Kidney glomerular epithelial cell (primary cell): ENCODE measurements at places on chromosomes 11 and 22.

DNA sequence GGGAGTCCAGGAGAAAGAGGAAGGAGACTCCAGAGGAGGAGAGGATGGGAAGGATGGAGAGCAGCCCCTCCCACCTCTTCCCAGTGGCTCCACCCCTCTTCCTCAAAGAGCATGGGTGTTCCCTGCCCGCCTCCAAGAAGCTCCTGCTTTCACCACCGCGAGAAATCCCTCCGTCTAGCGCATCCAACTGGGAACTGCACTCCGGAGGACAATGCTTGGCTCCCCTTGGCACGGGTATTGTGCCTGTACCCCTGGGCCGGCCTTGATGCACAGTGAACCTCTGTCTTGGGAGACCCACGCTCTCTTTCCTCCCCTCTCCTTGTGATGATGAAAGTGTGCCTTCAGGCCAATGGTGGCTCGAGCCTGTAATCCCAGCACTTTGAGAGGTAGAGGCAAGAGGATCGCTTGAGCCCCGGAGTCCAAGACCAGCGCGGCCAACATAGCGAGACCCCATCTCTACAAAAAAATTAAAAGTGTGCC lies 14.9 kb upstream of the ADA2 start:
- no peak for DNase-seq

DNA sequence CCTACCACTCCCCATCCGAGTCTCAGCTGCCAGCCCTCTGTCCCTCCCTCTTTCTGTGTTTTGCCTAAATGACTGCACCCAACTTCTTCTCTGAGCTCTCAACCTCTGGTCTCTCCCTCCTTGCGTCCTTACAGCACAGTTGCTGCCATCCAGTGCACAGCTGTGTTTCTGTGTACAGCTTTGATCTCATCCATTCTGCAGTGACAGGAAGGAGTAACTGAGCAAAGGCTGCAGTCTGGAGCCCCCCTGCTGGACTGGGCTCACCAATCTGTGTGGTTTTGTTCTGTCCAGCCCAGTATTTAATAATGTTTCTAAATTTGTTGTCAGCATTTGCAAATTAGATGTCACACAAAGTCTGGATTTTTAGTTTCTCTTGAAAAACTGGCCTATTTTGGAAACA lies 43.8 kb downstream of the PRR5L start:
- DNase-seq, result no peak

DNA sequence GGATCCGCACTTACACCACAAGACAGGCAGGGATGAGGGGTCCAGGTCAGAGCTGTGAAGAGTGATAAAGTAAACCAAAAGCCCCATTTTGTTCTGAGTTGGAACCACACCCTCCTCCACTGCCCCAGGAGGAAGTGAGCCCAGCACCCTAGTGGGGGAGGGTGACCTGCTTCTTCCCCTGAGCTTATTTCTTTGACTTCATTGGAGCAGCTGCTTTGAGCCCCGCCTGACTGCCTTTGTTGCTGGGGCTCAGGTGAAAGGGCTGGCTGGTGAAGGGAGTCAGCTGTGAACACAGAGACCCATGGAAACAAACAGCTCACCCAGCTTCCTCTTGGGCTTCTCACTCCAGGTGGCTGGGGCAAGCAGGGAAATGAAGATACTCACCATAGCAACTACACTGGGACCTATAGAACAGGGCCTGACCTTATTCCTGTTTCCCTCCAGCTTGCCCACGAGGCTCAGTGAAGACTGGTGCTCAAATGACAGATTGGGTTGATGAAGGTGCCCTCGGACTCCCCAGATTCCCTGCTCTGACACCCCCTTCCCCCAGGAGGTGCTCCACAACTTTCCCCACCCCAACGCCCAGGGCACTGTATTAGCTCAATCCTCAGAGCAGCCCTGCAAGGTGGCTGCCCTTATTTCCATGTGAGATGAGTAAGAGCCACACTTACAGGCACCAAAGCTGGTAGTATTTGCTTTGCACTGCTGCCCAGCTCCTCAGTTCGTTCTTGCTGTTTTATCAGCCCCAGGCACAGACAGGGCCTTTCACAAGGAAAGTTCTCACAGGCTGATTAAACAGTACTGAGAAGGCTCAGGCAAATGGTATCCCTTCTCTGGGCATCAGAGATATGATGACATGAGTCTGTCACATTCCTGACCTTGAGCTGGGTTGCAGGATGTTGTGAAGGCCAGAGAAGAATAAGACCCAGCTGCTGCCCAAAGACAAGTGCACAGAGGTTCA lies 2.4 kb downstream of the UCP2 start:
- DNase-seq, result no peak

DNA sequence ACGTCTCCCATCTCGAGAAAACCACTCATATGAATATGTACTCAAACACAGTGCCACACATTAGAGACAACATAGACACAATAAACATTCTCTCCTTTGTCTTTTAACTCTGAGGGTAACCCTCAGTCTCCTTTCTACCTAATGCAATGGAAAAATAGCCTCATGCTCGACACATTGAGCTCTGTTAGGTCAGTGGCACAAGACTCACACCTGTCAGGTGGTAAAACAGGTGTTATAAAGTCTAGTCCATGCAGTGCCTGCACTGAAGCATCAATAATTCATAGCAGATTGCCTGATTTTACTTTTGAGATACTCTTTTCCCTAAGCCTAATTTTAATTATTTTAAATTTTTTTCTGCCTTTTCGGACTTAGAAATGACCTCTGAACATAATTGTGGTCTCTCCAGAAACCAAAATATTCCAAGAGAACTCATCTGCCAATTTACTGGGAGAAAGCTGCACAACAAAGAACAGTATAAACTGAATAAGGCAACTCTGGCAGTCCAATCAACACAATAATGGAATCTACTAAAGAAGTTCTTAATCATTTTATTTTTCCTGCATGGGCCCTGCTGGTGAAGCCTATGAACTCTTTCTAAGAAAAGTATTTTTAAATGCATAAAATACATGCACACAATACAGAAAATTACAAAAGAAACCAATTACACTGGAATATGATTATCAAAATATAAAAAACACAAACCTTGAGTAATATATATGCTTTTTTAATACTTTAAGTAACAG lies 9.9 kb downstream of the RDX start:
- DNase-seq, result no peak

DNA sequence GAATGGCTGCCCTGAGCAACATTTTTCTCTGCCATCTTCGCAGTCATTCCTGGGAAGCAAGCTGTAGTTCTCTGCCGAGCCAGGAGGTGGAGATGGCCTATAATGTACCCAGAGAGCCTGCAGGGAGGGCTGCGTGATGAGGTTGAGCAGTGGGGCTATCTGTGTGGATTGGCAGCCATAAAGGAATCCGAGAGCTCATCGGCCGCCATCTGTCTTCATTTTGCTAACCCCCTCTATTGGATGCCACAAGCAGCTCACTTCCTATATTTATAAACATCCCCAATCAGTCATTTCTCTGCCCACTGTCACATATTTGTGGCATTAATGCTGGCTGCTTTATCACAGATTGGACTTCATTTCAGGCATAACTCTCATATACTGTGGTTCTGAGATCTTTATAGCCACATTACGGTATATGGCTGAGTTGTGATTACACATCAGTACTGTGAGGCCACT lies 209.5 kb downstream of the NTM start:
- no peak for DNase-seq

GRCh38 chr11:73154178-73154577 lies 12.1 kb upstream of the FCHSD2 start:
- no peak for DNase-seq

DNA sequence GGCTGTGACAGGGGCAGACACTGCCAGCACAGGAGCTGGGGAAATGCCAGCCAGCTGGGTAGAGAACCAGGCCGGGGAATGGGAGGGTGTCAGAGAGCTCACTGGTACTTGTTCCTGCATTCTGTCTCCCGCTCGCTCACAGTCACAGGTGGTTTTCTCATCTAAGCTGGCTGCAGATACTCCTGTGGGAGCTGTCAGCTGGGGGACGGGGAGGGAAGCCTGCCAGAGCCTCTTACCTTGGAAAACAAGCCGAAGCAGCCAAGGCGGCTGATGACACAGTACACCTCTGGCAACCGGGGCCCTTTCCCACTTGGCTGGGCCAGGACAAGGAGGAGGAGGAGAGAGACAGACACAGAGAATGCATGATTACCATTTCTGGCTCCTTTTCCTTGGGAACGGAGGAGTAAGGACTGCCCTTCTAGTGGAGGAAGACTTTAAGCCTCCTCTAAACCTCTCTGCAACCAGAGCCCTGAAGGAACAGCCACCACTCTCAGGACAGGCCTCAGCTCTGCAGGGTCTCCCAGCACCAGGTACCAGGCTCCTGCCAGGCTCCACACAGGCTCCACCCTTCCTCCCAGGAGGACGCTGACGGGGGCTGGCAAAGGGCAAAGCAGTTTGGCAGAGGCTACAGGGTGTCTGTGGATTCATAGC lies 25.1 kb downstream of the RPL27A start:
- DNase-seq, result no peak

DNA sequence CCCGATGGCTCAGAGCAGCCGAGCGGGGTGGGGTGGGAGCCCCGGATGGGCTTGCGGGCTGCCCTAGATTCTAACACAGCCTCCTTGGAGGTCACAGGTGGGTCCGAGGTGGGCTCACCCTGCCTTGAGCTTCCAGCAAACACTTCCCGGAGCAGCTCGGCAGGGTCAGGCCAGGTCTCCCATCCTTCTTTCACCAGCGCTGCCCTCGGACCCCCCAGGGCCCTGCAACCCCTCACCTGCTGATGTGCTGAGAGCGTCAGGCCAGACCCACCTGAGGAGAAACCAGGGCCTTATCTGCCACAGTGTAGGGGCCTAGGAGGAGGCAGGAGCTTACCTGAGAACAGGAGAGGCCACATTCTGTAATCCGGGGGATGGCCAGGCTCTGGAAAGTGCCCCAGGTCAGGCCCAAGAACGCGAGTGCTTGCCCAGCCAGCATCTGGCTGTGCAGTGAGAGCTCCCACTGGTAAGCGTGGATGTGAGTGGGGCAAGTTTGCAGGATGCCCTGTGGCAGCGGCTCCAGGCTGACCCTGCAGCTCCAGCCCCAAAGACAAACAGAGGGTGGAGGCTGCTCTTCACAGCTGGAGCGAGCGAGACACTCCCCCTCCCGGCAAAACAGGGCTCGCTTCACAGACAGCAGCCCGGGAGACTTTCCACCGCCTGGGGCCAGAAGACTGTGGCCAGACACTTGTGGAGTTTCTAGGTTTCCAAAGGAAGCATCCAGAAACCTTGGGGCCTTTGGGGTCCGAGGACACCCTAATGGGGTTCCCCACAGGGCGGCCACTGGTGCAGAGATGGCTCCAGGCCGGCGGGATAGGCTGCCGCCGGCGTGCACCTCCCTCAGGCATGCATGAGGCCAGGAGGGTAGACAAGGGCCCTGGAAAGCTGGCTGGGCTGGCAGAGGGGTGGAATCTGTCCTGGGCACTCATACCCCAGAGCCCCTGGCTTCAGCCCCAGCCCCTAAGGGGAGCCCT lies at the start of gene IL17REL:
TSS of gene IL17REL (minus strand) at position 555 of the 971 bp plus-strand sequence. CDS start at position 436, 119 bp downstream.
- no peak for DNase-seq

DNA sequence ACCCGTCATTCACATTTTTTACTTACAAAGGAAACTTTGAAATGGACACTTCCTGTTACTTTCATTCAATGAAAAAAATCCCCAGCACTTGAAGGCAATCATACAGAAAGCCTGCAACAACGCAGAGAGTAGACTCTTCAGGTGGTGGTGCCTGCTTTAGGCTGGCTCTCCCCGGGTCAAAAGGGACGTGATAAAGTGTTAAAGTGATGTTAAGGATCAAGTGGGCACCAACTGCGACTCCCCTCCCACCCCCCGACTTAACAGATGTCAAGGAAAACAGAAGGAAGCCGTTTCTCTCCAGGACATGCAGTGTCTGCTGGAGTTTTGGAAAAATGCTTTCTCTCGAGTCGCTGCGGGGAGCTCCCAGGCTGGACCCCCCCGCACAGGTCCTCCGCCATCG lies 414 bp upstream of the PNPLA3 start:
- no peak for DNase-seq

DNA sequence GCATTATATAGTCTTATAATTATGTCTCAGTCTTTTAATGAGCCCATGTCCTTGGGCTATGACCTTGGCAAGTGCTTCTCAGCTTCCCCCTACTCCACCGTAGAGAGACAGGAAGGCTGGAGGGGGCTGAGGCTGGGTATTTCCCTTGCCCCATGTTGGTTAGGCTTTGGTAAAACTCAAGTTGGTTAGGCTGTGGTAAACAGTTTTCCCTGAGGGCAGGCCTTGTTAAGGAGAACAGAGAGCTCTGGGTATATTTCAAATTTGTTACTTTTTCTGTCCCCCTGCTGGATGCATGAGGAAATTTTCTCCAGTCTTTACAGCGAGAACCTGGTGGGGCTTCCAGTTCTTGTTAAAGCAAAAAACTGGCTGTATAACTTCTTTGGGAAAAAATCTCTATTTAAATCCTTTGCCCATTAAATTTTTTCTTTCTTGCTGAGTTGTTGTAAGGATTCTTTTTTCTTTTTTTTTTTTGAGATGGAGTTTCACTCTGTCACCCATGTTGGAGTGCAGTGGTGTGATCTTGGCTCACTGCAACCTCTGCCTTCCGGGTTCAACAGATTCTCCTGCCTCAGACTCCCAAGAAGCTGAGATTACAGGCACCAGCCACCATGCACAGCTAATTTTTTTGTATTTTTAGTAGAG lies 12.2 kb upstream of the DCHS1 start:
- peak; percentile 6 for DNase-seq

GRCh38 chr11:1622086-1622485 lies at the start of gene KRTAP5-4:
Gene KRTAP5-4 (minus strand): TSS chr11:1622138. CDS start chr11:1622093, 45 bp downstream.
- DNase-seq, result no peak

DNA sequence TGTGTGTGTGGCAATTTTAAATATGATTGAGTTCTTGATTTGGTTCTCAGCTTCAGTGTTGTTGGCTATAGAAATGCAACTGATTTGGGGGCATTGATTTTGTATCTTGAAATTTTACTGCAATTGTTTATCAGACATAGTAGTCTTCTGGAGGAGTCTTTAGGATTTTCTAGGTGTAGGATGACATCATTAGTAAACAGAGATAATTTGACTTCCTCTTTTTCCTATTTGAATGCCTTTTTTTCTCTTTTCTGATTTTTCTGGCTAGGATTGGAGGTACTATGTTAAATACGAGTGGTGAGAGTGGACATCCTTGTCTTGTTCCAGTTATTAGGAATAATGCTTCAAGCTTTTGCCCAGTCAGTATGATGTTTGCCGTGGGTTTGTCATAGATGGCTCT lies 124.9 kb downstream of the MSANTD4 start:
- no peak for DNase-seq

- peak; percentile 1 for DNase-seq
Measured at GRCh38 chr22:41576877-41577276, 12.8 kb downstream of the PMM1 start.

DNA sequence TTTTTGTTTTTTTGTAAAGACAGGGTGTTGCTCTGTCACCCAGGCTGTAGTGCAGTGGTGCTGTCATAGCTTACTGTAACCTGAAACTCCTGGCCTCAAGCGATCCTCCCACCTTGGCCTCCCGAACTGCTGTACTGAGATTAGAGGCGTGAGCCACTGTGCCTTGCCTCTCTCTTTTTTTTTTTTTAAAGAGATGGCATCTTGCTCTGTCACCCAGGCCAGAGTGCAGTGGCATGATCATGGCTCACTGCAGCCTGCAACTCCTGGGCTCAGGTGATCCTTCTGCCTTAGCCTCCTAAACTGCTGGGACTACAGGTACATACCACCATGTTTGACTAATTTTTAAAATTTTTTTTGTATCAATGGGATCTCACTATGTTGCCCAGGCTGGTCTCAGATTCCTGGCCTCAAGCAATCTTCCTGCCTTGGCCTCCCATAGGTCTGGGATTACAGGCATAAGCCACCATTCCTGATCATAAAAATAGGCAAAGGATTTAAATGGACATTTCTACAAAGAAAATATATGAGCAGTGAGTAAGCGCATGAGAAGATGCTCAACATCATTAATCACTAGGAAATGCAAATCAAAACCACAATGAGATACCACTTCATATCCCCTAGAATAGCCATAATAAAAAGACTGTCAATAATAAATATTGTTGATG lies 17.3 kb upstream of the CLNS1A start:
- no peak for DNase-seq
